CD4-positive, alpha-beta T cell (primary cell): ENCODE measurements at places on chromosomes 6 and 20. TPM values are rescaled to one million over a fixed set of nuclear protein-coding genes. Genes with fewer than 3 reads are reported as not detected.

- H3K36me3 ChIP-seq = peaks cover 67% of the 10 kb centered on the region
- DNase-seq = no peak
- no peak overlapping the region for H3K4me3 ChIP-seq
- no peaks in the 10 kb centered on the region for H3K4me1 ChIP-seq
- H3K27me3 ChIP-seq = no peaks in the 10 kb centered on the region
Measured at GRCh38 chr6:144536079-144536478, 250.9 kb downstream of the UTRN start.

DNA sequence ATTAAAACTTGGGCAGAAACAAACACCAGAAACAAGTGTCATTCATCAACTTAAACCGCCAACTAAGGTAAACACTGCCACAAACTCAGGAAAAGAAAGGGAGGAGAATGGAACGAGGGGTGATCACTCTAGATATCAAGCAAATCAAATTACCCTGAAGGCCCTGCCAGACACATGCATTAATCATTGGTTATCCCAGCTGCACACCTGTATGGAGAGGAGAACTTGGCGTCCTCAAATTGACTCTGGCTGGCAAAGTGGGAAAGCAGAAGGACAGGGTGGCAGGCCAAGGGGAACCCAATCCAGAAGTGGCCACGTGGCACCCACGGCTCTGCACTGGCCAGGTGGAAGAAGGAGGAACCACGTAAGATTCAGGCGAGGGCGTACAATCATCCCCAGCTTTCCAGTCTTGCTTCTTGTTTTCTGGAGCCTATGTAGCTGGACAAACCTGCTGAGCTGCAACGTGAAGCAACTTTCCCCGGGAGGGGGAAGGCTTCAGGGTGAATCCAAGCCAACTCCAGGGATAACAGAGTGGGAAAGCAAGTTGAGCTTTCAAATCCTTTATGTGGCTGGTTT is 156.2 kb upstream of the JARID2 start:
- no peaks in the 10 kb centered on the region for H3K27me3 ChIP-seq
- H3K36me3 ChIP-seq = no peaks in the 10 kb centered on the region
- no peak overlapping the region for H3K27ac ChIP-seq
- H3K4me1 ChIP-seq = no peaks in the 10 kb centered on the region

DNA sequence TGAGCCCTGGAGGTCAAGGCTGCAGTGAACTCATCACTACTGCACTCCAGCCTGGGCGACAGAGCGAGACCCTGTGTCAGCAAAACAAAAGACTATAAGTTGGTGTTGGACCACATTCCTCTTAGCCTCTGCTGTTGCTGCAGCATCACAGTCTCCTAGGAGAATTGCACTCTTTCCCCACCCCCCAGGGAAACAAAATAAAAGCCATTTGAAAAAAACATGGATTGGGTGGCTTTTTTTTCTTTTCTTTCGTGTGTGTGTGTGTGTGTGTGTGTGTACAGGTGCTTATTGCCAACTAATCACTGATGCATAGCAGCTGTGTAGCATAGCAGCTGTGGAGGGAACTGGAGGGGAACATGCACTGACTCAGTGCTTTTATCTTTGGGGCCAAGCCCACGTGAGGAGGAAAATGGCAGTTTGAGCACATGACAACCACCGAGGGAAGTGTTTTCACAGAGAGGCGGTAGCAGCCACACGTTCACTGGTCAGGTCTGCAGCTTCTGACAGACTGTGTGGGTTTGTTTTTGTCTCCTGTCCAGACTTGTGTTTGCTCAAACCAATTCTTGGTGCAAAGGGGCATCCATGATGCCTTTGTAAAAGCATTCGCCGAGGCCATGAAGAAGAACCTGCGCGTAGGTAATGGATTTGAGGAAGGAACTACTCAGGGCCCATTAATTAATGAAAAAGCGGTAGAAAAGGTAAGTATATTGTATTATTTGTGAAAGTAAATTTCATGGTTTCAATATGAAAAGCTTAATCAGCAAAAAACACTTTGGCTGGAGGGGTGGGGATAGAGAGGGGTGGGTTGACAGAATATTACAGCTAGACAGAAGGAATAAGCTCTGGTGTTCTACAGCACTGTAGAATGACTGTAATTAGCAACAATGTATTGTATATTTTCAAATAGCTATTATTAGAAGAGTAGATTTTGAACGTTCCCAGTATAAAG is 27.7 kb downstream of the ALDH5A1 start:
- peaks cover 6% of the 10 kb centered on the region for H3K36me3 ChIP-seq
- H3K4me1 ChIP-seq = no peaks in the 10 kb centered on the region
- no peaks in the 10 kb centered on the region for H3K27me3 ChIP-seq
- H3K4me3 ChIP-seq = no peak overlapping the region
- H3K27ac ChIP-seq = no peak overlapping the region
- DNase-seq = no peak

- no peak overlapping the region for H3K27ac ChIP-seq
- peaks cover 23% of the 10 kb centered on the region for H3K27me3 ChIP-seq
- H3K4me1 ChIP-seq = peaks cover 9% of the 10 kb centered on the region
Measured at GRCh38 chr6:78909391-78909790, 42.0 kb downstream of the IRAK1BP1 start.

DNA sequence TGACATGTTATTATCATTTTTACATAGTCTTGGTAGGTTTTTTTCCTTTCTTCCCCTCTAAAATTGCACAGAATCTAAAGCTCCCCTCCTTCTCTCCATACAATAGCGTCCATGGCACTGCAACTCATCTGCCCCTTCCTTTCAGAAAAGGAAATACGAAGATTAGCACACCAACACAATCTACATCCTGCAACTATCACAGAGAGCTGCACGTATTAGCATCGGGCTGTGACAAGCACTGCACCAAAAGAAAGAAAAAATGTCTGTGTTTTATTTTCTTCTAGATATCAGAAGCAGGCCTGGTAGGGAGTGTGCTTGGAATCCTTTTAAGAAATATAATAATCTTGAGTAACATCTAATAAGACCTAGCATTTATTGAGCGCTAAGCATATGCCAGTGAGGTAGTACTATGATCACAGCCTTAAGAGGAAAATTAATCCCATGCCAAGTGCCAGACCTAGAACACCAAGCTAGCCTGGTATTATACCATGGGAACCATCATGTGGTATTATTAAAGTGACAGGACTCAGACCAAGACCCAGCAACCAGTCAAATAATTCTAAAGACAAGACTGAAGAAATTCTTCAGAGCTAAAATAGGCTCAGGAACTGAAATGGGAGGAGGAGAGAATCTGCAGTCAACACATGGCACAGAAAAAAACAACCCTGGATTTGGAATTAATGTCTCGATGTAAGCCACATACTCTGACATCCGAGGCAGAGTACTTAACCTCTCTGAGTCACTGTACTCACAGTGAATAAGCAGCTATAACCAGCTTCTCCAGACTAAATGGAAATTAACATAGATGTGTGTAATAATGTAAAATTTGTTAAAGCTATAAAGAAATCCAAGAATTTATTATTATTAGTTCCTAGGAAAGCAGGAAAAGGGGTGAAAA is 124.3 kb downstream of the IPCEF1 start:
- H3K36me3 ChIP-seq = peaks cover 20% of the 10 kb centered on the region
- H3K4me1 ChIP-seq = peaks cover 37% of the 10 kb centered on the region
- DNase-seq = no peak
- H3K4me3 ChIP-seq = peak overlapping the region; percentile 36
- H3K27ac ChIP-seq = peak overlapping the region; percentile 42

- H3K4me3 ChIP-seq = no peak overlapping the region
- H3K36me3 ChIP-seq = no peaks in the 10 kb centered on the region
- no peak for DNase-seq
- no peaks in the 10 kb centered on the region for H3K27me3 ChIP-seq
Measured at GRCh38 chr6:11618533-11618932, 81.0 kb downstream of the TMEM170B start.

GRCh38 chr20:19347943-19348456 is 135.6 kb downstream of the SLC24A3 start:
- H3K4me3 ChIP-seq = no peak overlapping the region
- H3K27me3 ChIP-seq = no peaks in the 10 kb centered on the region
- no peaks in the 10 kb centered on the region for H3K36me3 ChIP-seq
- DNase-seq = no peak

GRCh38 chr20:60239956-60240355 is 281.7 kb downstream of the CDH26 start:
- H3K27ac ChIP-seq = no peak overlapping the region
- no peaks in the 10 kb centered on the region for H3K27me3 ChIP-seq
- H3K4me3 ChIP-seq = no peak overlapping the region
- DNase-seq = no peak
- H3K36me3 ChIP-seq = no peaks in the 10 kb centered on the region

DNA sequence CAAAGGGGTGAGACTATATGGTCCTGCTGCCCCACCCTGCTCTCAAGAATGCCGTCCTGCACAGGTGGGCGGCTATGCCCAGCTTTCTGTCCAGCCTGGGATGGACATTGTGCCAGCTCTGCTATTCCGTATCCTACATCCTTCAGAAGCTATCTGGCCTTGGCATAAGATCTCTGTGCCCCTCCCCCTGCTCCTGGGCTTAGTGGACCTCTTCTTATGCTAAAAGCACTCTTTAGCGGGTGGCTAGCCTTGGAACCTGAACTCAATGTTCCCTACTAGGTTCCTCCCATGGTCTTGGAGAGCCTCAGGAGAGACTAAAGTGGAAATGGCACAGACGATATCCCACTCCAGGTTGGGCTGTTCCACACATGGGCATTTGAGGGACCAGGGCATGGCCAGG is 22.5 kb downstream of the SCUBE3 start:
- no peak overlapping the region for H3K4me3 ChIP-seq
- H3K36me3 ChIP-seq = no peaks in the 10 kb centered on the region
- H3K27ac ChIP-seq = no peak overlapping the region
- no peaks in the 10 kb centered on the region for H3K27me3 ChIP-seq
- H3K4me1 ChIP-seq = peaks cover 3% of the 10 kb centered on the region
- DNase-seq = no peak

- H3K27me3 ChIP-seq = peaks cover 8% of the 10 kb centered on the region
- peaks cover 4% of the 10 kb centered on the region for H3K4me1 ChIP-seq
- no peak overlapping the region for H3K4me3 ChIP-seq
Measured at GRCh38 chr6:6694825-6695624, 106.5 kb downstream of the LY86 start.

DNA sequence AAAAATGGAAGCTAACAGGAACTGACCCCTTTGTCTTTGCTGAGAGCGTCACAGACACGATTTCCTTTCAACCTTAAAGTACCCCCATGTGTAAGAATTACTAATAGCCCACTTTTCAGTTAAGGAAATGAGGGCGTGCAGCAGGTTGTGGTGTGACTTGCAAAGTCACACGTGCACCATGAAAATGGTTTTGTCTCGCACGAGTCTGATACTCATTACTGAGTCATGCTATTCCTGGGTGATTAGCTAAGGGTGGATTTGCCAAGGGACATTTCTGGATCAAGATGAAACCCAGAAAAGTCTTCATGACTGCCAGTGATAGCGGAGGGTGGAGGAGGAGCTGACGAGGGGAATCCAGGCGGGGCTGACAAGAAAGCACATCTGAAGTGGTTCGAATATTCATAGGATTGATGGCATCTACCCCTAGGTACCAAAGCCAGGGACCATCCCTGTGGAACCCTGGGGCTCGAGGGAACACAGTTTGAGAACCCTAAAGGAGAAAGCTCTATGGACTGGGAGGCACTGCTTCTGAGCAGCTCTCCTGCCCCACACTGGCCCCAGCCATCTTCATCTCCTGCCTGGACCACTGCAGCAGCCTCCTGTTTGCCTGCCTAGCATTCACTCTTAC is 12.1 kb upstream of the NFATC2 start:
- peaks cover 22% of the 10 kb centered on the region for H3K27me3 ChIP-seq
- no peak overlapping the region for H3K4me3 ChIP-seq
- no peaks in the 10 kb centered on the region for H3K36me3 ChIP-seq
- H3K27ac ChIP-seq = no peak overlapping the region
- H3K4me1 ChIP-seq = no peaks in the 10 kb centered on the region

GRCh38 chr6:167094820-167095637 is 27.9 kb upstream of the CCR6 start:
- no peaks in the 10 kb centered on the region for H3K36me3 ChIP-seq
- H3K27me3 ChIP-seq = no peaks in the 10 kb centered on the region
- H3K27ac ChIP-seq = peak overlapping the region; percentile 5
- no peak overlapping the region for H3K4me3 ChIP-seq

DNA sequence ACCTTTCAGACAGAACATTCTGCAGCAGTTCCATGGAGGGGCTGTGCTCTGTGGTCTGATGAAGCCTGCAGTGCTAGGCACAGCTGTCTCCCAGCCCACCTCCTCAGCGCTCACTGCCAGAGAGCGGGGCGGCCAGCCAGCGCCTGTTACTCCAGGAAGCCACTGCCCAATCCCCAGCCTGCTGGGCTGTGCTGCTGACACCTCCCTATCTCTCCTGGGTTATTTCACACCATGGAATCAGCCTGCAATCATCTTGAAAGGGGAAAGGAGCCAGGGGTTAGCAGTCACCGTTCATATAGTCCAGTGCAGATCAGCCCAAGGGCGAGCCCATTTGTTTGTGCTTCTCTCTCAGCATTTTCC is 46.3 kb upstream of the NHSL1 start:
- H3K4me1 ChIP-seq = no peaks in the 10 kb centered on the region
- no peak for DNase-seq
- no peak overlapping the region for H3K27ac ChIP-seq
- H3K27me3 ChIP-seq = no peaks in the 10 kb centered on the region

DNA sequence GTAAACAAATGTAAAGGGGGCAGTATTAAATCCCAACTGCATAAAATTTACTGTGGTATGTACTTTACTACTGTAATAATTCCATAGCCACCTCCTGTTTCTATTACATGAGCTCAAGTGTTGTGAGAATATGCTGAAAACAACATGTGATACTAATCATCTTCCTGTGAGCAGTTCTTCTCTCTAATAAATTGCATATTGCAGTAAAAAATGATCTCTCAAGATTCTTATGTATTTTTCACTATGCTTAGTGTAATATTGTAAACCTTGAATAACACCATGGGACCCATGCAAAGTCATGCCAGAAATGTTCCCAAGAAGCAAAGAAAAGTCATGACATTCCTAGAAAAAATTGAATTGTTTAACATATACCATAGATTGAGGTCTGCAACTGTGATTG is 133.0 kb upstream of the ATXN1 start:
- DNase-seq = no peak
- H3K27ac ChIP-seq = no peak overlapping the region
- H3K4me3 ChIP-seq = no peak overlapping the region
- H3K27me3 ChIP-seq = no peaks in the 10 kb centered on the region
- H3K4me1 ChIP-seq = no peaks in the 10 kb centered on the region
- no peaks in the 10 kb centered on the region for H3K36me3 ChIP-seq

- H3K27ac ChIP-seq = no peak overlapping the region
- no peaks in the 10 kb centered on the region for H3K36me3 ChIP-seq
- H3K4me1 ChIP-seq = no peaks in the 10 kb centered on the region
- H3K27me3 ChIP-seq = no peaks in the 10 kb centered on the region
Measured at GRCh38 chr6:68778356-68779020, 143.4 kb downstream of the ADGRB3 start.

DNA sequence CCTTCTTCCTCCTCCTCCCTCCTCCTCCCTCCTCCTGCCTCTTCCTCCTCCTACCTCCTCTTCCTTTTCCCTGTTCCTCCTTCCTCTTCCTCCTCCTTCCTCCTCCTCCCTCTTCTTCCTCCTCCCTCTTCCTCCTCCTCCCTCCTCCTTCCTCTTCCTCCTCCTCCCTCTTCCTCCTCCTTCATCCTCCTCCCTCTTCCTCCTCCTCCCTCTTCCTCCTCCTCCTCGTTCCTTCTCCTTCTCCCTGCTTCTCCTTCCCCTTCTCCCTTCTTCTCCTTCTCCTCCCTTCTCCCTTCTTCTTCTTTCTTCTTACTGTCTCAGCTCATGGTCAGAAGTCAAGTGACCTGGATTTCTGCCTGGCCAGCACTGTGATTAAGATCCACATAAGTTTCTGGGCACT is 7.7 kb downstream of the MAS1 start:
- H3K27ac ChIP-seq = no peak overlapping the region
- DNase-seq = no peak

The KHDC3L gene
- total RNA-seq = not detected

The BANF2 gene
- not detected for total RNA-seq

The GHRH gene
- total RNA-seq = not detected

The OR2J3 gene
- not detected for total RNA-seq

The GNL1 gene
- 151 TPM for total RNA-seq

The SLC4A11 gene
- total RNA-seq = 0.08 TPM

The IRAK1BP1 gene
- total RNA-seq = 0.52 TPM
